ENCODE measurements at places on chromosomes 12 and 14. TPM values are rescaled to one million over a fixed set of nuclear protein-coding genes. Genes with fewer than 3 reads are reported as not detected.

DNA sequence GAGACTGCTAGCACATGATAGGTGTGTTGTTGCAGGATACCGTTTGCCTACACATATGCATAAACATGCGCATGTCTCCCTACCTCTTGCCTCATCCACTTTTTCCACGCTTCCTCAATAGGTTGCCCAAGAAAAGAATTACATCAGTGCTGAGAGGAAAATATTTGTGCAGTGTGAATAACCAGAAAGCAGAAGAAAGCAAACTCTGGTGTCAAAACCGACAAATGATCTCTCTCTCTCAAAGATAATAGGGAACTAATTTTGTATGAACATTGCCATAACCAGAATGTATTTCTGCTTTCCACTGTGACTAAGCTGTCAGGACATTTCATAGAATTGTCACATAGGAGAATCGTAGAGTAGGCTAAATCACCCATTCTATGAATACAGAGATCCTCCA is 1.3 kb downstream of the CLEC7A start:
- H3K4me1 ChIP-seq: no peaks in the 10 kb centered on the region
- no peaks in the 10 kb centered on the region for H3K36me3 ChIP-seq
- H3K27ac ChIP-seq: no peak overlapping the region
- no peak overlapping the region for H3K4me3 ChIP-seq
- H3K27me3 ChIP-seq: no peaks in the 10 kb centered on the region

DNA sequence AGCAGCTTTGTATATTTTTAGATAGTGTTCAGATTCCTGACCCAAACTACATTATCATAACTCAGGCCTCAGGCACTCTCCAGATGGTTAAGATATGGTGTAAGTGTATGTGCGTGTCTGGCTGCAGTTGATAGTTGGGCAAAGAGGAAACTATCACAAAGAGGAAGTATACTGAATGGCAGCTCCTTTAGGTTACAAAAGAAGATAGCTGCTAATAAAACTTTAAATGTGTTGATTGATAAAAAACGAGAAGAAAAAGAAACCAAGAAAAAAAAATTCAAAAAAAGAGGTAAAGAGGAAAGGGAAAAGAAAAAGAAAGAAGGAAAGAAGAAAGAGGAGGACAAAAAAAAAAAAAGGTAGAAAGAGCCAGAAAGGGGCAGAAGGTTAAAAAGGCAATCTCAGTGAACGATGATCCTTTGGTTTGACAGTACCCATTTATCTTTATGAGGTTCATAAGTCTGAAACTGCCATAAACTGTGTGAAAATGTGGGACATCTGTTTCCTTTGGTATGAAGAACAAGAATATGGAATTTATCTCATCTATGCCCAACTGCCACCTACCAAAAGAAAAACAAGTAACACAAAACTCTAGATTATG is 42.2 kb downstream of the TAOK3 start:
- peaks cover 2% of the 10 kb centered on the region for H3K27me3 ChIP-seq
- H3K4me3 ChIP-seq: no peak overlapping the region

DNA sequence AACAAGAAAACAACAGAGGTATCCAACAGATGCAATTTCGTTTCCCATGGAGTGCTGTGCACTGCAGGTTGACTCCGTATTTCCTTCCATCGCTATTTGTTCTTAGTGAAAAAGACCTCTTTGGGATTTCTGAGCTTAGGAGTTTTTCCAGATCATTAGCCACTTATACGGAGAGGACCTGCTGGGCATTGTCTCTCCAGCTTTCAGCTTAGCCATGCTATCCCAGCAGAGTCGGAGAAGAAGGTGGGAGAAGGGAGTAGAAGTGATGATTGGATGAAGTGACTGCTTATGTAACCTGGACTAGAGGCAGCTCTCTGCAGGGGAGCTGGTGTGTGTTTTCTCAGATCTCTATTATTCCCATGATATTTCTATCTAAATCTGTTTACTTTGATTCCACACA is 737.7 kb downstream of the DIO2 start:
- H3K4me1 ChIP-seq: peaks cover 3% of the 10 kb centered on the region
- no peak overlapping the region for H3K27ac ChIP-seq
- no peaks in the 10 kb centered on the region for H3K36me3 ChIP-seq
- peaks cover 2% of the 10 kb centered on the region for H3K27me3 ChIP-seq
- no peak overlapping the region for H3K4me3 ChIP-seq

GRCh38 chr14:68279777-68280233 is 460.2 kb downstream of the RAD51B start:
- no peak overlapping the region for H3K4me3 ChIP-seq
- H3K4me1 ChIP-seq: no peaks in the 10 kb centered on the region
- H3K36me3 ChIP-seq: no peaks in the 10 kb centered on the region
- no peak for DNase-seq
- H3K27ac ChIP-seq: no peak overlapping the region

GRCh38 chr14:56115976-56116893 is 2.0 kb upstream of the PELI2 start:
- peak overlapping the region; percentile 76 for H3K27ac ChIP-seq
- peaks cover 2% of the 10 kb centered on the region for H3K36me3 ChIP-seq
- no peak for DNase-seq

- H3K4me3 ChIP-seq: peak overlapping the region; percentile 97
- H3K4me1 ChIP-seq: peaks cover 29% of the 10 kb centered on the region
- peaks cover 7% of the 10 kb centered on the region for H3K27me3 ChIP-seq
- DNase-seq: peak; percentile 21
- H3K27ac ChIP-seq: peak overlapping the region; percentile 97
These were observed 2.3 kb downstream of the ATXN7L3B start for GRCh38 chr12:74539765-74540526.

DNA sequence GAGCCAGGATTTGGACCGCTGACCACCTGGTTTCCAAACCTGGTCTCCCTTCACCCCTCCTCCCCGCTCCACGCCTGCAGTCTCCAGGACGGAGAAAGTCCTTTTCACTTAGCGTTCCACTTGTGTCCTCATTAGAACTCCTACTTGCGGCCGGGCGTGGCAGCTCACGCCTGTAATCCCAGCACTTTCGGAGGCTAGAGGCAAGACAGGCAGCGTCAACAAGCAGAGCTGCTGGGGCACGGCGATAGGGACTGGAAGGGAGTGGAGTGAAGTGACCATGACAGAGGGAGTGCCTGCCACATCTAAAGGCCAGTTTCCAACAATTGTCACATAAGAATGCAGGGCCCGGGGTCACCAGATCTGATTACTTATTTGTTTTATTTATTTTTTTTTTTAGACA is 132.5 kb upstream of the NCOR2 start:
- H3K27me3 ChIP-seq: peaks cover 11% of the 10 kb centered on the region
- DNase-seq: no peak
- no peak overlapping the region for H3K4me3 ChIP-seq

Gene APOLD1
- 0.86 TPM for total RNA-seq

DNA sequence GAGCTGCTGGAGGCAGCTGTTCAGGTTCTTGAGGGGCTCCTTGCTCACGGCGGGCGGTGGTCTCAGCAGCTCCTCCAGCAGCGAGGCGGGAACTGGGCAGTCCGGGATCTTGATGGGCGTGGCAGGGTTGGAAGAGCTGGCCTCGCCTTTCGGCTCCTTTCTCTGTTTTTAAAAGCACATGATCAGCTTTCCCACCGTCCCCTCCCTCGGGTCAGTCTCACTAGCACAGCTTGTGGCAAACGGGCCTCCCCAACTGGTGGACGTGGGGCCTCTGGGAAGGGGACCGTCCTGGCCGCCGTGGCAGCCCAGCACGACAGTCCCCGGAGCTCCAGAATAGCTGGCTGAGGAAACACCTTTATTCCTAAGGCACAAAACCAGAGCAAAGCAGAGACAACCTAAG is 12.5 kb upstream of the ANKLE2 start:
- no peak overlapping the region for H3K4me3 ChIP-seq
- H3K27me3 ChIP-seq: no peaks in the 10 kb centered on the region
- H3K4me1 ChIP-seq: no peaks in the 10 kb centered on the region
- no peaks in the 10 kb centered on the region for H3K36me3 ChIP-seq
- no peak for DNase-seq

Gene TMEM132D
- 16.5 TPM for total RNA-seq

GRCh38 chr14:39626589-39627576 is 194.7 kb upstream of the FBXO33 start:
- no peak overlapping the region for H3K27ac ChIP-seq
- H3K4me1 ChIP-seq: no peaks in the 10 kb centered on the region
- DNase-seq: no peak
- H3K4me3 ChIP-seq: no peak overlapping the region
- no peaks in the 10 kb centered on the region for H3K36me3 ChIP-seq
- H3K27me3 ChIP-seq: no peaks in the 10 kb centered on the region

Gene PHLDA1
- total RNA-seq: 169 TPM

- H3K4me3 ChIP-seq: no peak overlapping the region
- no peaks in the 10 kb centered on the region for H3K36me3 ChIP-seq
- H3K27ac ChIP-seq: no peak overlapping the region
- no peaks in the 10 kb centered on the region for H3K4me1 ChIP-seq
- no peak for DNase-seq
These were observed 122.7 kb upstream of the CPM start for GRCh38 chr12:69055706-69056105.

Gene IFNG-AS1
- total RNA-seq: not detected

GRCh38 chr12:49019120-49019430 is 499 bp upstream of the PRKAG1 start:
- DNase-seq: no peak
- peaks cover 7% of the 10 kb centered on the region for H3K27me3 ChIP-seq

GRCh38 chr12:70049596-70050360 is 193.5 kb upstream of the CNOT2 start:
- peaks cover 1% of the 10 kb centered on the region for H3K27me3 ChIP-seq
- H3K4me1 ChIP-seq: no peaks in the 10 kb centered on the region
- H3K4me3 ChIP-seq: no peak overlapping the region
- H3K36me3 ChIP-seq: no peaks in the 10 kb centered on the region
- no peak for DNase-seq

Gene POLE2
- 2.4 TPM for total RNA-seq

- H3K27me3 ChIP-seq: peaks cover 3% of the 10 kb centered on the region
- H3K27ac ChIP-seq: no peak overlapping the region
- H3K4me1 ChIP-seq: peaks cover 3% of the 10 kb centered on the region
- no peak overlapping the region for H3K4me3 ChIP-seq
These were observed 89.0 kb downstream of the SCARB1 start for GRCh38 chr12:124774462-124775167.

DNA sequence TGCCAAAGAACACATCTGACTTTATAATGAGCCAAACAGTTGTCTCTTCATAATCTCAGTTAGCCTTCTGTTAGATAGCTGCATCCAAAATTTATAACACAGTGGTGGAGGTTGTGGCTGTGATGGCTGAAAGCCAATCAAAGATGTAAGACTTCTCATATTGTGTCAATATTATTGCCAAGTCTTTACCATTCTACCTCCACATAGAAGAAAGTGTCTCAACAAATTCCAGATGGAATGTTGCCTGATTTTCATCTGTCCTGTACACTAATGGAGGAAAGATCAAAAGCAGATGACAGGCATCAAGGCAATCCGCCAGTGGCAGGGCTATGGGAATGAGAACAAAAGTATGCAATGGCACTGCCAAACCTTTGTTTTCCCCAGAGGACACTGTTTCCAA is 813.1 kb upstream of the NOVA1 start:
- DNase-seq: no peak
- H3K27me3 ChIP-seq: no peaks in the 10 kb centered on the region
- no peaks in the 10 kb centered on the region for H3K36me3 ChIP-seq

DNA sequence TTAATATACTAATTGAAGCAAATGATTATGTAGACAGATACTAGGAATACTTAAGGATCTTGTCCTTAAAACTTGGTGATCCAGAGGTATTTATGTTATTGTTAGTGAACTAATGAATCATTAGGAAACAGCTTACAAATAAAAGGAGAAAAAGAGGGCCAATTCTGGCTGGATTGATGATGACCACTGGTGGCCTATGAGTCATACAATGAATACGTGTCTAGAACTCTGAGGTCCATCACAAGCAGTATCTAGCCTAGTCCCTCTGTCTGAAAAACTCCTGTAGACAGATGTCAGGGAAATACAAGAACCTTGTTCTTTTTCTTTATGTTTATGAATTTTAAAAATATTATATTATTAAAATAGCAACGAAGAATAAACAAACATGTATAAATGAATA is 51.7 kb upstream of the RTL1 start:
- H3K36me3 ChIP-seq: no peaks in the 10 kb centered on the region
- H3K27ac ChIP-seq: no peak overlapping the region
- H3K27me3 ChIP-seq: no peaks in the 10 kb centered on the region

Gene SMOC1
- 0.49 TPM for total RNA-seq

GRCh38 chr12:13573698-13574321 is 377.3 kb downstream of the EMP1 start:
- no peaks in the 10 kb centered on the region for H3K27me3 ChIP-seq
- no peak overlapping the region for H3K4me3 ChIP-seq
- no peaks in the 10 kb centered on the region for H3K4me1 ChIP-seq
- H3K27ac ChIP-seq: no peak overlapping the region

DNA sequence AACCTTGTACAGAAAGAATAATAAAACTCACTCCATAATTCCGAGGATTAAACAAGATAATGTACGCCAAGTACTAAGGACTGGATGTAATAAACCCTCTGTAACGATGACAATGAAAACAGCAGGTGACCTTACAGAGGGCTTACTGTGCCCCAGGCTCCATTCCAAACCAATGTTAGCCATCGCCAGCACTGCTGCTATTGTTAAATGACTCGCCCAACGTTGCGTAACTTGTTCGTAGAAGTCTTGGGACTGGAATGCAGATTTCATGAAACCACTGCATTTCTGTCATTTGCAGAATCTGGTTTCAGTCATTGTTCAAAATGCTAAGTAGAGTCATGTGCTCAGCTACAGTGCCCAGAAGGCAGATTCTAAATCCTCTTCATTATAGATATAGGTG is 728 bp upstream of the STON2 start:
- no peaks in the 10 kb centered on the region for H3K36me3 ChIP-seq
- no peaks in the 10 kb centered on the region for H3K27me3 ChIP-seq
- no peak for DNase-seq
- no peak overlapping the region for H3K27ac ChIP-seq

DNA sequence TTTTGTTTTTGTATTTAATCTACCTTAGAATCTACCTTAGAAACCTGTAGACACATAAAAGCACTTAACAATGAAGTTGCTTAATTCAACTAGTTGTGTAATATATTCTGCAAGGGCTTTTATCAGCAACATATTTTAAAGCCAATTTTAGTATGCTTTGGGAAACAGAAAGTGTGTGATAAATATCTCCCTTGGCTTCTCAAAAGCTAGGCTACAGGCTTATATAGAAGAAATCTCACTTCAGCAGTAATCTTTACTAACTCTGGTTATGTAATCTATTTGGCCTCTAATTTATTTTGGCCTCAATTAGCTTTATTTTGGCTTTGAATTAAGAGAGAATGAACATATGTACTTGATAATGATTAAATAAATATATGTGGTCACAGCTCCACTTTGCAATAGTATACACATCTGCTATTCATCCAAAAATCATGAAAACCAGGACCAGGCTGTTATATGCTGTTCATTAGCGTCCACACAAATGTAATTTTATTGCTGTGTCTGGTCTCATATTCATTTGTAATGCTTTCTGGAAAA is 37.2 kb downstream of the LRP6 start:
- no peaks in the 10 kb centered on the region for H3K36me3 ChIP-seq
- H3K27me3 ChIP-seq: peaks cover 3% of the 10 kb centered on the region
- peaks cover 2% of the 10 kb centered on the region for H3K4me1 ChIP-seq
- no peak overlapping the region for H3K4me3 ChIP-seq
- no peak overlapping the region for H3K27ac ChIP-seq

All from glutamatergic neuron (in vitro differentiated cells).